ENCODE measurements at places on chromosomes 2 and 18. TPM values are rescaled to one million over a fixed set of nuclear protein-coding genes. Genes with fewer than 3 reads are reported as not detected.
A peak's percentile ranks its signal among the peaks of the same experiment; 100 is the strongest.

GRCh38 chr18:58828399-58829121, 36.1 kb upstream of the ZNF532 start:
- peak; percentile 44 for DNase-seq
- H3K4me1 ChIP-seq = no peaks in the 10 kb centered on the region
- no peaks in the 10 kb centered on the region for H3K36me3 ChIP-seq
- no peaks in the 10 kb centered on the region for H3K27me3 ChIP-seq

- no peaks in the 10 kb centered on the region for H3K27me3 ChIP-seq
- no peak overlapping the region for H3K4me3 ChIP-seq
- no peaks in the 10 kb centered on the region for H3K4me1 ChIP-seq
Observed at GRCh38 chr2:15844211-15844801, 96.0 kb upstream of the MYCN start.

GRCh38 chr2:15260835-15261234, 300.3 kb downstream of the NBAS start:
- DNase-seq = no peak
- H3K36me3 ChIP-seq = no peaks in the 10 kb centered on the region
- no peak overlapping the region for H3K27ac ChIP-seq
- H3K27me3 ChIP-seq = no peaks in the 10 kb centered on the region

DNA sequence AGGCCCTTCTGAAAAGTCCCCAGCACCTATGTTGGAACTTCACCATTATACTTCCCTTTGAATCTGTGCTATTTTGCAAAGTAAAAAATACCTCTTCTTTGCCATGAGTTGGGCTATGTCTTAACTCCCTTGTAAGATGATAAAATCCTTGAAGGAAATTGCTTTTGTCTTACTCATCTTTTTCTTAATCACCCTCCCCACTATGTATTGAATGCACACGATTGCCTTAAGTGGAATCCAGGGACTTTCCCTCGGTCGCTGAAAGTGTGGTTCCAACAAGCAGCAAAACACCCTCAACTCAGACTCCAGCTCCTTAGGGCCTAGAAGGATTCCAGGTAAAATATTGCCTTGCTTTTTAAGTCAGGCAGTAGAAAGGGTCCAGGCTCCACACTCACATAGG, 173.2 kb upstream of the ARL4C start:
- H3K4me3 ChIP-seq = no peak overlapping the region
- no peak overlapping the region for H3K27ac ChIP-seq
- H3K36me3 ChIP-seq = no peaks in the 10 kb centered on the region
- H3K4me1 ChIP-seq = peaks cover 10% of the 10 kb centered on the region
- no peaks in the 10 kb centered on the region for H3K27me3 ChIP-seq

- H3K36me3 ChIP-seq = no peaks in the 10 kb centered on the region
- no peak overlapping the region for H3K27ac ChIP-seq
- DNase-seq = no peak
- H3K27me3 ChIP-seq = no peaks in the 10 kb centered on the region
Observed at GRCh38 chr2:16070648-16070971, 130.3 kb downstream of the MYCN start.

DNA sequence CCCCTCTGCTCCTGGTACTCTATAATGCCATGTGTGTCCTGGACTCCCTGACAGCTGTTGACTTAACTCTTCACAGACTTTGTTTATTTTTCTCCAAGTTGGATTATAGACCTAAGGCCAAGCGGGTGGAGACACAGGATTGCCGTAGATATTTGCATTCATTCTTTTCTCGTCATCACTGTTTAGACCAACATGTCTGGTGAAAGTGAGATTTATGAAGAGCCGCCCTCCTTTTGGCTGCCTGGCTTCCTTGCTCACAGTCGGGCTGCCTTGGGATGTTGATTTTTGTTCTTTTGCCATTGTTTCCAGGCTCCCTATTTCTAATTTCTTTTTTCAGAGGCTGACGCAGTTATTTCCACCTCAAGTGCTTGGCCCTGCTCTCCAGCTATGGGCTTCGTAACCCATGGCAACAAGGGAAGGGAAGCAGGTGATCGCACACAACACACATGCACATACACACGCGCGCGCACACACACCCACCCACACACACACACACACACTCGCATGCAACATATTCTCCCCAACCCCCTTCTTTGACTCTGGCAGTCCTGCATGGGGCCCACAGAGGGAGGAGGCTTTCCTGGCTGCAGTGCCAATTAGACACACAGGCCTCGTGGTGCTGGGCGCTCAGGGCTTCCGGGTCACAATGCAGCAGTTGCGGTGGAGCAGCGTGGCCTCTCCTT, 296.5 kb downstream of the MTX2 start:
- DNase-seq = peak; percentile 9
- no peaks in the 10 kb centered on the region for H3K4me1 ChIP-seq
- no peak overlapping the region for H3K27ac ChIP-seq
- no peak overlapping the region for H3K4me3 ChIP-seq

GRCh38 chr2:53452957-53453748, 314.5 kb upstream of the CHAC2 start:
- H3K27ac ChIP-seq = no peak overlapping the region
- DNase-seq = peak; percentile 16

The THADA gene
- 32.4 TPM for total RNA-seq

The NHEJ1 gene
- total RNA-seq = 20.3 TPM

The MDH1B gene
- 1.8 TPM for total RNA-seq

GRCh38 chr2:241217320-241218031, 29.0 kb downstream of the ANO7 start:
- H3K27ac ChIP-seq = peak overlapping the region; percentile 51
- H3K4me3 ChIP-seq = peak overlapping the region; percentile 46
- no peaks in the 10 kb centered on the region for H3K36me3 ChIP-seq
- peaks cover 10% of the 10 kb centered on the region for H3K27me3 ChIP-seq

The CGREF1 gene
- total RNA-seq = 10.0 TPM

DNA sequence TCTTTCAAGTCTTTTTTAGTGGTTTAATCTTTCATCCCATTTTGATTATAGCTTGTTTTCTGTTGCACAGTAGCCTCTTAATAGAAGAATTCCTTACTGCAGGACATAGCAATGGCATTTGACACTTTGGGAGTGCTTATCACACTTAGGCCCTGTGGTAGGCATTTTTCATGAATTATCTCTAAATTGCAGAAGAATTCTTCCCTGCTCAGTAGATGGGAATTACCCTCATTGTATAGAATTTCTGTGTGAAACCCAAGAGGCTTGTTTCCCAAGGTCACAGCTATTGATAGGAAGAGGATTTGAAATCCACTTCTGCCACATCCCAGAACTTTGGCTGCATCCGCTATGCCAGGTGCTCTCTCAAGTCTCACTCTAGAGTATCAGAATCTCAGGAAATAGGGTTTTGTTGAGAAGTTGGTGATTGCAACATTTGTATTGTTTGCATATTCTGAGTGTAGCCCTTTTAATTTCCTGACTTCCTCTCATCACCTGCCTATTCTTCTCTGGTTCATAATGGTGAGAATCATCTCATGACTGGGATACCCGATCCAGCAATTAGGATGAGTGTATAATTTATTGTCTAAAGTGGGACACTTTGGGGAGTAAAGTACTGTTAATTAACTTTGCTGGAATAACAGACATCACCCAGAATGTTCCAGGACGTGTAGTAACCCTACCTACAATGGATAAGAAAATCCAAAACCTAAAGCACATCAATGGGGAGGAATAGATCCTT, 255.2 kb upstream of the RASGRP3 start:
- no peak overlapping the region for H3K4me3 ChIP-seq
- H3K4me1 ChIP-seq = peaks cover 18% of the 10 kb centered on the region
- H3K36me3 ChIP-seq = peaks cover 3% of the 10 kb centered on the region
- H3K27me3 ChIP-seq = no peaks in the 10 kb centered on the region

DNA sequence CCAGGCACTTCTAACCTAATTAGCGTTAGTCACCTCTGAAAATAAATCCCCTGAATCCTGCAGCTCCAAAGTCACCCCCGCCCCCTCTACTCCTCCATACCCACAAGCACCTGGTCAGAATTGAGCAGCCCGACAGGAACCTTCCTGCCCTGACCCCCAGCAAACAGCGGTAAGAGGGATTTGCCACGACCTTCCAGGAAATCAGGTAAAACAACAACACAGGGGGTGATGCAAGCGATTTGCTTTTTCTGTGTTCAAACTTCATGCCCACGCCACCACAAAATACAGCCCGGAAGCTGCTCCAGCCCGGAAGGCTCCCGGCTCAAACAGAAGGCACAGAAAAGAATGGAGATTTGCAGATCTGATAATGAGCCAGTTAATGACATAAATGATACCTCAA, 367.1 kb downstream of the GPD2 start:
- no peaks in the 10 kb centered on the region for H3K36me3 ChIP-seq
- H3K4me1 ChIP-seq = no peaks in the 10 kb centered on the region
- no peaks in the 10 kb centered on the region for H3K27me3 ChIP-seq
- no peak overlapping the region for H3K27ac ChIP-seq

DNA sequence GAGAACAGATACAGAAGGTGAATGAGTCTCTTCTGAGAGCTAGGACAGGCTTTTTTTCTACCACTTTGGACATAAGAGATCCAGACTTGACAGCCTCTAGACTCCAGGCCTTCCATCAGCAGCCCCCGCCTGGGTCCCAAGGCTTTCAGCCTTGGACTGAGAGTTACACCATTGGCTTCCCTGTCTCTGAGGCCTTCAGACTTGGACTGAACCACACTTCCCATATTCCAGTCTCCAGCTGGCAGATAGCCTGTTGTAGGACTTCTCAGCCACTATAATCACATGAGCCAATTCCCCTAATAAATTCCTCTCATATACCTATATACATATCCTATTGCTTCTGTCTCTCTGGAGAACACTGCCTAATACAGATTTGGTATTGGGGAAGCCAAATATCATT, 128.2 kb downstream of the MCFD2 start:
- H3K4me1 ChIP-seq = no peaks in the 10 kb centered on the region
- H3K27me3 ChIP-seq = no peaks in the 10 kb centered on the region
- no peak for DNase-seq
- H3K4me3 ChIP-seq = no peak overlapping the region
- H3K27ac ChIP-seq = no peak overlapping the region

DNA sequence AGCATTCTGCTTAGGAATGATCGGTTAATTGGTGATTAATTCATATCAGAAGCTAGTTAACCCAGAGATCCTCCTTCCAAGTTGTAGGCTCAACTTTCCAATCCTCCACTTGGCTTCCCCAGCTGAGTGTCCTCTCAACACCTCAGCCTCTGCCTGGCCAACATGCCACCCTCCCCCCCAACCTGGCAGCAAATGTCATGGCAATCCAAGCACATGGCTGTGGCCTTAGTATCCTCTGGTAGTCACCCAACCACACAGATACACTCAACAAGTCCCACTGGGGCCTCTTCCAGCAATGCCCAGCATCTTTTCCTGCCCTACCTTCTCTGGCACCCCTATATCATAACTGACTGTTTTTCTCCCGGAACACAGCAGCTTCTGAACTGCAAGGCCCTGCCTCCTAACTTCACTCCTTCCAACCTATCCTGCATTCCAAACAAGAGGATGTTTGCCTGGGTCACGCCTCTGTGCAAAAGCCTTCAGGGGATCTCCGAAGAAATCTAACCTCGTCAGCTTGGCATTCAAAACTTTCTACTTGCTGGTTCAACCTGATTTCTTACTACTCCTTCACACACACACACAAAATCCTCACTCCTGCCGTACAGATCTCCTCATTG, 195.0 kb downstream of the CYP26B1 start:
- H3K4me3 ChIP-seq = no peak overlapping the region
- DNase-seq = no peak
- no peaks in the 10 kb centered on the region for H3K36me3 ChIP-seq
- peaks cover 4% of the 10 kb centered on the region for H3K4me1 ChIP-seq
- no peaks in the 10 kb centered on the region for H3K27me3 ChIP-seq

The MYOM1 gene
- total RNA-seq = 0.26 TPM

- H3K27ac ChIP-seq = no peak overlapping the region
- no peaks in the 10 kb centered on the region for H3K27me3 ChIP-seq
- H3K4me3 ChIP-seq = no peak overlapping the region
- H3K4me1 ChIP-seq = no peaks in the 10 kb centered on the region
- DNase-seq = no peak
- no peaks in the 10 kb centered on the region for H3K36me3 ChIP-seq
Observed at GRCh38 chr18:63284827-63285733, 34.5 kb downstream of the BCL2 start.
